A549 treated with Mapracorat at 1 μM for 4 hours (cell line): ENCODE measurements at places on chromosomes 5 and 9. TPM values are rescaled to one million over a fixed set of nuclear protein-coding genes. Genes with fewer than 3 reads are reported as not detected.

DND1 gene
- 0.66 to 1.0 TPM (median 0.88 TPM) in 5 replicates for total RNA-seq

LRRC70 gene
- 0.12 to 0.31 TPM (median 0.30 TPM) in 3 of 5 replicates, not detected in the others for total RNA-seq

RGP1 gene
- 12.2 to 16.2 TPM (median 15.3 TPM) in 5 replicates for total RNA-seq

SPEF2 gene
- 1.7 to 3.4 TPM (median 2.3 TPM) in 5 replicates for total RNA-seq

AFAP1L1 gene
- 9.9 to 14.9 TPM (median 13.1 TPM) in 5 replicates for total RNA-seq
